H1 (cell line): ENCODE measurements at places on chromosomes 2 and 18. TPM values are rescaled to one million over a fixed set of nuclear protein-coding genes. Genes with fewer than 3 reads are reported as not detected.

DNA sequence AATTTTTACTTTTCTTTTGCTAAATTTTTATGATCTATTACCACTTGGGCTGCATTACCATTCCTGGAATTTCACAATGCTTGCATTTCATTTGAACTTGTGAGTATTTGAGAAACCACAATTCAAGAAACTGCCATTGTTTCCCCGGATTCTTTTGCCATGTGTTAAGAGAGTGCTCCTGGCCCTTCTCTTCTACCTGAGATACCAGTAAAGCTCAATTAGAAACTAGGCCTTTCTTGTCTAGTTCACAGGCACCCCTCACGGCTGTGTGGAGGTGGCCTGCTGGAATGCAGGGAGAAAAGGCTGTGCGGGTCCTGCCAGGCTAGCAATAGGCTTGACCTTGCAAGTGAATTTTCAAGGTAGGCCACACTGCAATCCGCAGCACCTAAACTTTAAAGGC lies 40.8 kb downstream of the ZEB2 start:
- DNase-seq: peak; percentile 53

DNA sequence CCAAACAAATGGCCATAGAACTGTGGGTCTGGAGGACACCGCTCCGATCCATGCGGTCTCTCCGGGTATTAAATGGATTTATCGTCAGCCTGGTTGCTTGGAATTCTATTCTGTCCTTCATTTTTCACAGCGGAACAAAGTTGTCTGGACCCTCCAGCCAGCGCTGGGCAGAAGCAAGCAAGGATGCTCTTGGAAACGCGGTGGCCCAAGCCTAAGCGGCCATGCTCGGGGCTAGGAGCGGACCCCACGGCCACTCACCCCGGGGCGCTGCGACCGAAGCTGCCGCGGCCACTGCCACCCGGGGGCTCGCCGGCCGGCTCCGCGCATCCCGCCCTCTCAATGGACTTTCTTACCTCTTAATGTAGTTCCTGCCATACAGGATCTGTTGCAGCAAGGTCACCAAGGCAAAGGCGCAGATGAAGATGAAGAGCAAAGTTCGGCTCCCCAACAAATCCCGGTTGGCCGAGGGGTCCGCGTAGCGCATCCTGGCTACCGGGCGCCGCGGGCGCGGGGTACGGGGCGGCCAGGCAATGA lies 761 bp downstream of the ST8SIA5 start:
- no peak for DNase-seq

KCNG2 gene
- 0.19 TPM in 1 of 2 replicates, not detected in the other for total RNA-seq

STARD6 gene
- not detected in 2 replicates for total RNA-seq

- DNase-seq: no peak
These were observed 970 bp upstream of the ADCYAP1 start for GRCh38 chr18:903701-904100.

PRKRA gene
- 55.3 and 60.4 TPM in 2 replicates for total RNA-seq

- DNase-seq: no peak
These were observed 110.3 kb upstream of the SH3BP4 start for GRCh38 chr2:234841321-234842015.

GRCh38 chr2:179898873-179899272 lies 37.5 kb upstream of the ZNF385B start:
- peak; percentile 27 for DNase-seq

DNA sequence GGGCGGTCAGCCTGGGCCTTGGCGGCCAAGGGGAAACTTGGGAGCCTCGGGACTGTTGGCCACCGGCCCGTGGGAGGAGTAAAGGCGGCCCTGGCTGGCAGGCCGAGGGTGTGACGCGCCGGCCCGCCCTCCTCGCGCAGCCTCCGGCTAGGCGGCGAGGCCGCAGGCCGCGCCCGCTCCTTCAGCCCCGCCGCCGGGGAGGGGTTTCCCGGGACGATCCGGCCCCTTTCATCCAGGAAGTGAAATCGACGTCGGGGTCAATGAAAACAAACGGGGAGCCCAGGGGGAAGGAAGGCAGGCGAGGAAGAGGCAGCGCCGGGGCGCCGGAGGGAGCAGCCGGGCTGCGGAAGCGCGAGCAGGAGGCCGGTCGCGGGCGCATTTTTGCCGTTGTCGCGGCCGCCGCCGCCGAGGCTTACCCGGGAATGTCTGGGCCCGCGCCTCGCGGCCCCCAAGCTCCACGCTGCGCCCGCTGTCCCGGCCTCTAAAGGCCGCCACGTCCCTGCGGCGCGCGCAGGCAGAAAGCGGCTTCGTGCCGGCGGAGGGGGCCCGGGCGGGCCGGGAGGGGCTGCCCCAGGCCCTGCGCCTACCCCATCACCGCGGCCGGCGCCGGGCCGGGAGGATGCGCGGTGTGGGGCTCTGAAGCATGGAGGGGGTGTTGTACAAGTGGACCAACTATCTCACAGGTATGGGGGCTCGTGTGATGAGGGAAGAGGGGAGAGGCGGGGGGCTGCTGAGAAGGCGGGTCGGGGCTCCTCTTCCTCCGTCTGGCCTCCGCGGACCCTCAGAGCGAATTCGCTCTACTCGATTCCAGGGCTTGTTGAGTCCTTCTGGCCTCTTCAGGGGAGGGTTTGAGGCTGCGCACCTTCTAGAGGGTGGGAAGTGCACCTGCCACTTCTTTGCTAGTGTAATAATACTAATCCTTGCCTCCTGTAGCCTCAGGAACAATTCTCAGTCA lies at the start of gene PLEKHA3:
PLEKHA3 (plus strand) TSS at position 231 of the 955 bp plus-strand sequence; CDS start at position 644, 413 bp downstream.
- peak; percentile 75 for DNase-seq

DNA sequence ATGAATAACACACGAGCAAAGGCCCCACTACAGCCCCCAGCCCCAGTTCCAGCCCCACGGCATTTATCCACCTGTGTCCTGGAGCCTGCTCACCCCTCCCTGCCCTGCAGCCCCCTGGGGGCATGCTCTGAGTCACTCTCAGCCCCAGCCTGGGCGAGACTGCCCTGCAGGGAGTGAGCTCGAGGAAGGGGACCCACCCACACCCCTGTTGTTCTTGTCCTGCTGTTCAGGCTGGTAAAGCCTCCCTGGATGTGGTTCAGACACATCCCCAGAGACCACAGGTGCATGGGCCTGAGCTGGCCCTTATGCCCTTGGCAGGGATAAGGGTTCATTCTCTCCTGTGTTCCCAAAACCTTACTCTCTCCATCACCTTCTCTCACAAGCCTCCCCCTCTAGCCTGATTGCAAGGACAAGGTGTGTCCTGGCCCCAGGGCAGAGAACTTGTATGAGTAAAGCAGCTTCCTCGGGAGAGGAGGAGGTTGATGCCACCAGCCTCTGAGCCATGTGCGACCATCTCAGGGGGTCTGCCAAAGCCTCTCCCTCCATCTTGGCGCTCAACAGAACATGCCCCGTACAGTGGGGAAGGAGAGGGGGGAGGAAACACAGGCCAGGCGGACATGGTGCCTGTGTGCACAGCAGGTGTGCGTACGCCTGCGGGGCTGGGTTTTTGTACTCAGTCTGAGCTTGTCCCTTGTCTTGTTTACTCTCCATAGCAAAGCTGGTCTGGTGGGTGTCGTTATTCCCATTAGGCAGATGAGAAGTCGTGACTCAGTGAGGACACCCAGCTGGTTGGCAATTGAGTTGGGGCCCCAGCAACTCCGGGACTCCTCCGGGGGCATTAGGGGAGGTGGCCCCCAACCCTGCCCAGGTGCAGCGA lies 64.4 kb downstream of the CIB4 start:
- no peak for DNase-seq

DNA sequence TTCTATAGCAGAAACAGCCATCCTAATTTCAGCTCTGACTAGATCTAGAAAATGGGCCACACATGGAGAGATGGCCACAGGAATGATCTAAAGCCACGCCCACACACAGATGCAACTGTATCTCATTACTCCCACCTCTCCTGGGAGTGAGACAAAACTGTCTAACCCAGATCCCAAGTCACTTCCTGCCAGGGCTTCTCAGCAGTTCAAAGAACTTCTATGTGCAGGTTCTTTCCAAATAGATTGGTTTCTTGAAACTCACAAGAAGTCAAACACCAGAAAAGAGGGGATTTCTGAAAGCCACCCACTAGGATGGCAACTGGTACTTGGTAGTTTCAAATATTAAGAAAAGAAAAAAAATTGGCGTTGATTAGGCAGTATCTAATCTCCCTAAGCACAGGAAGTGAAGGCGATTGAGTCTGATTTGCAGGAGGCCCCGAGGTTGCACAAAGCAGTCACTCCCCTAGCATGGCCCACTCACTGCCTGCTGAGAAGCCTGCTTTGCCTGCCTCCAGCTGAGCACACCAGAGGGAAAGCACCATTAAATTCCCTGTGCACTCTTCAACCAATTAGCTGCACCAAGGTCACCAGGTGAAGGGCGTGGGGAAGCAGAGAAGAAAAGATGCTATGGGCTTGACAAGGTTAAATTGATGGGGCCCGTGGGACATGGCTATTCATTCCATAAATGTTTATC lies 51.1 kb downstream of the PAPOLG start:
- DNase-seq: no peak

- DNase-seq: no peak
These were observed 1.1 kb upstream of the SEH1L start for GRCh38 chr18:12946549-12947284.

- no peak for DNase-seq
These were observed 94.6 kb downstream of the NYAP2 start for GRCh38 chr2:225494100-225494459.

DNA sequence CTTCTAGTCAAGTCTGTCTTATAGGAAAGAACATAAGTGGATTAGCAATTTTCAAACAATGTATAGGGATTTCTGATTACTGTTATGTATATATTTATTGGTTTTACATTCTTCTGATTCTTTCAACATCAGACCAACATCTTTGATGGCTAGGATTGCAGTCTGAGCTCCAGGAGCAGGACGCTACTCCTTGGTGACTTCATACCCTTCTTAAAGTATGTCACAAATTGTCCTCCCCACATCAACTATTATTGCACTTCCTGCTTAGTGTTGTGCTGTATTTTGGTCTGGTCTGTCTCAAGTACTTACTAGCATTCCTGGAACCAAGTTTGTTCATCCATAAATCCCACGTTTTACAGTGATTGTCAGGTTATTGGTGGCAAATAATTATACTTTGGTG lies 49.0 kb downstream of the MAP2 start:
- DNase-seq: no peak

DNA sequence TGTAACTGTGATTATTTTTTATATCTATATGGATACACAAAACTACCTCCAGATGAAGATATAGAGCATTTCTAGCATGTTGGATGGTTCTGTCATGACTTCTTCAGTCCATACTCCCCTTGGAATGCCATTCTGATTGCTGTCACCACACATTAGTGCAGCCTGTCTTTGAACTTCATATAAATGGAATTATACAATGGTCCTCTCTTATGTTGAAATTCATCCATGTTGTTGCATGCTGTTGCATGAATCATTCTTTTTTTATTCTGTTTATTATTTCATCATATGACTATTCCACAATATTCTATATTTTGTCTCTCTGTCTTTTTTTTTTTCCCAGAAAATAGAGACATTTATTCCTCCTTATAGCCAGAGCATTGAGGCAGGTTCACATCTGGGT lies 74.1 kb downstream of the OSBPL6 start:
- DNase-seq: no peak

GRCh38 chr2:69773206-69773605 lies 31.3 kb downstream of the ANXA4 start:
- DNase-seq: no peak

FOXI3 gene
- 15.9 and 17.1 TPM in 2 replicates for total RNA-seq

GRCh38 chr2:98489971-98490962 lies 45.6 kb downstream of the INPP4A start:
- no peak for DNase-seq

DNA sequence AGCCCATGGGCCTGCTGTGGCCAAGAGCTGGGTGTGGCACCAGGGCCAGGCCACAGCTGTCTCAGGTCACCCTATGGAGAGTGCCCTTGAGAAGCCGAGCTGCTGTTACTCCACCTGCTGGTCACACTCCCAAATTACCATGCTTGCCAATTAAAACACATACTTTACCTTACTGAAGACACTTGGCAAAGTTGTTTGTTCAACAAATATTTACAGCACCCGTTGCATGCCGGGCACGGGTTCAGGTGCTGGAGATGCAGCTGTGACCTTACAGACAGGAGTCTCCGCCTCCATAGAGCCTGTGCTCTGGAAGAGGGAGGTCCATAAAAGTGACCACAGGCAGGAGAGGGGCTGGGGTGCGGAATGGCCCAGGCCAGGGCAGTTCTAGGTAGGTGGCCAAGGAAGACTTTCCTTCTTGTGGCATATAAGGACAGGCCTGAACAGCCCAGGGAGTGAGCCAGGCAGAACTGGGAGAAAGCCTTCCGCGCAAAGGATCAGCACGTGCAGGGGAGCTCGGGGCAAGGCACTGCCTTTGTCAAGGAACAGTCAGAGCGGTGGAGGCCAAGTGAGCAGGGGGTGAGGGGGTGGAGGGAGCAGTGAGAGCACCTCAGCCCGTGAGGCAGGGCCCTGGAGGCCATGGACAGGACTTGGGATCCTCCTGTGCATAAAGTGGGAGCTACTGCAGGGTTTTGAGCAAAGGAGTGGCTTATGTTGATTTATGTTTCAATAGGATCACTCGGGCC lies 23.6 kb upstream of the RBM44 start:
- peak; percentile 80 for DNase-seq

KIF5C gene
- total RNA-seq: 58.1 and 66.4 TPM in 2 replicates

DNA sequence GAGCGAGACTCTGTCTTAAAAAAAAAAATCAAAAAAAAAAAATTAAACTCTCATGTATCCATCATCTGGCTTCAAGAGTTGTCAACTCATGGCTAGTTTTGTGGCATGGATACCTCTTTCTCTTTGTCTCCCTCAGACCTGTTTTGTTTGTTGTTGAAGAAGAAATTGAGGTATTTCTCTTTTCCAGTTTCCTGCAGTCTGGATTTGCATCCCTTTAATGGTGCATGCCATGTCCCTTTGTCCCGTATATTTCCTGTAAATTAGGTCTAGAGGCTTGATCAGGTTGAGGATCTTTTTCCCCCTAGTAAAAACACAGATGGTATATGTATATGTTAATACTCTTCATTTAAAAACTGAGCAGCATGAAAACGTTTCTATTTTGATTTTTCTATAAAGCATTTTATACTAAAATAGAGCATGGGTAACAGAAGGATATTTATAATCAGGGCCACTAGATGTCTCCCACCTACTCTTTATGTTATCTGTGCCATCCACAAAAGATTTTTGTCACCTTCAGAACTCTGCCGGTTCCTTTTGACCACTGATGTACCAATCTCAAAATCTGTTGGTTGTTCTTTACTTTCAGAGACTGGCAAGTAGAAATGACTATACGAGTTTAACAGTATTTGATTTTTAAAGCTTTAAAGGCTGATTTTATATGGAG lies 80.1 kb downstream of the GALNT1 start:
- no peak for DNase-seq

DNA sequence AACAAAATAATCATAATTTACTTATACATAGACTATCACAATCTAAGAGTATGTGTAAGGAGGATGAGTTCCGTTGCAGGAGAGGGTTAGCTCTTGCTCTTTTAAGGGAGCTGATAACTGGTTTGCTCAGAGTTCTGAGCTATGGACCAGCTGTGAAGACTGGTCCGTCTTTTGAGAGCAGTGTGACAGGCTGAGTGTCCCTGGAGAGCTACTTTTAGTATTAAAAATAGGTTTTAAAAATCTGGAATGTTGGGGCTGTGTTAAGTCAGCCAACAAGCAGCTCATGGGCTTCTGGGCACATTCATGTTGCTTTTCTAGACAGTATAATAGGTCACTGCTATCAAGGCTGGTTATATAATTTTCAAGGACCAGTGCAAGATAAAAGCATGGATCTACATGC lies 41.5 kb upstream of the TMEM131 start:
- no peak for DNase-seq

- DNase-seq: no peak
These were observed 30.1 kb downstream of the TAF1B start for GRCh38 chr2:9873337-9873736.

- DNase-seq: no peak
These were observed 536.1 kb downstream of the SLC4A3 start for GRCh38 chr2:220163486-220163885.

- no peak for DNase-seq
These were observed 352.3 kb upstream of the MEIS1 start for GRCh38 chr2:66082581-66082980.

- no peak for DNase-seq
These were observed 211.6 kb downstream of the SEPTIN10 start for GRCh38 chr2:109402180-109402579.

FAM237A gene
- not detected in 2 replicates for total RNA-seq
